Spinal cord (tissue), 10 donors: ENCODE measurements at places on chromosomes 1 and 21. TPM values are rescaled to one million over a fixed set of nuclear protein-coding genes. Genes with fewer than 3 reads are reported as not detected.

HSPB7 gene
- 1.6 TPM for total RNA-seq

HES4 gene
- 77.1 TPM for total RNA-seq

- H3K36me3 ChIP-seq, result peaks cover 26% of the 10 kb centered on the region
- H3K4me3 ChIP-seq, result no peak overlapping the region
- DNase-seq, result no peak
Measured at GRCh38 chr1:228362884-228363450, 43.7 kb downstream of the TRIM11 start.

GRCh38 chr1:198520524-198521254 lies 19.8 kb downstream of the ATP6V1G3 start:
- no peak overlapping the region for H3K4me3 ChIP-seq
- no peaks in the 10 kb centered on the region for H3K27me3 ChIP-seq
- H3K4me1 ChIP-seq, result no peaks in the 10 kb centered on the region

GRCh38 chr1:91596474-91596873 lies 95.8 kb downstream of the CDC7 start:
- H3K27ac ChIP-seq, result no peak overlapping the region
- no peak overlapping the region for H3K4me3 ChIP-seq
- H3K27me3 ChIP-seq, result no peaks in the 10 kb centered on the region
- DNase-seq, result no peak
